ENCODE measurements at places on chromosomes 6 and 20. TPM values are rescaled to one million over a fixed set of nuclear protein-coding genes. Genes with fewer than 3 reads are reported as not detected.

- H3K4me3 ChIP-seq: no peak overlapping the region
- DNase-seq: no peak
- no peaks in the 10 kb centered on the region for H3K27me3 ChIP-seq
- H3K4me1 ChIP-seq: no peaks in the 10 kb centered on the region
Measured at GRCh38 chr6:77816766-77817270, 164.0 kb downstream of the MEI4 start.

DNA sequence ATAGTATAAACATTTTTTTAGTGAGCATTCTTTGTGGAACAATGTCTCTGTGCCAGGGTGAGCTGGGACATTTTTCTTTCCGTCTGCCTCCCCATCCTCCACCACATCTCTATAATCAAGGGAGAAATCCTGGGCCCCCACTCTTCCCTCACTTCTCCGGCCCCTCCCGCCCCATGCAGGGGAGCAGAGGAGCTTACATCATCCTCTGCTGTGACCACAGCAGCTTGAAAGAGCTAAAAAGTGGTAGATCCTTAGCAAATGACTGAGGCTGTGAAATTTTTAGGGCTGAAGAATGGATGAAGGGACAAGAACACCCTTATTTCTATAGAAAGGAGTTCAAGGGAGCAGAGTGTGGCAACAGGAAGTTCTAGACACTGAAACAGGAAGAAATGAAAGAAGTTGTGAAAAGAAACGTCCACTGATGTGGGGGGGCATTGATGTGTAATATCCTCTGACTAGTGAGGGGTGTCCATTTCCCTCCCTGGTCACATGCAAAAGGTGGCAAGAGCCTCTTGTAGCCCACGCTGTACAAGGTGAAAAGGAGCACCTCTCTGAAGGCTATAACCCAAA, 380.3 kb upstream of the JARID2 start:
- DNase-seq: no peak
- no peaks in the 10 kb centered on the region for H3K4me1 ChIP-seq
- no peaks in the 10 kb centered on the region for H3K27me3 ChIP-seq
- no peak overlapping the region for H3K27ac ChIP-seq
- H3K36me3 ChIP-seq: no peaks in the 10 kb centered on the region
- H3K4me3 ChIP-seq: no peak overlapping the region

- peak overlapping the region; percentile 32 for H3K27ac ChIP-seq
- no peaks in the 10 kb centered on the region for H3K36me3 ChIP-seq
- no peak overlapping the region for H3K4me3 ChIP-seq
- H3K27me3 ChIP-seq: peaks cover 15% of the 10 kb centered on the region
- DNase-seq: peak; percentile 78
- H3K4me1 ChIP-seq: peaks cover 27% of the 10 kb centered on the region
Measured at GRCh38 chr6:4612636-4613171, 163.5 kb upstream of the CDYL start.

- H3K4me1 ChIP-seq: no peaks in the 10 kb centered on the region
- H3K36me3 ChIP-seq: no peaks in the 10 kb centered on the region
- no peaks in the 10 kb centered on the region for H3K27me3 ChIP-seq
- no peak overlapping the region for H3K4me3 ChIP-seq
- no peak overlapping the region for H3K27ac ChIP-seq
- DNase-seq: no peak
Measured at GRCh38 chr6:63278916-63279315, 40.9 kb downstream of the LGSN start.

DNA sequence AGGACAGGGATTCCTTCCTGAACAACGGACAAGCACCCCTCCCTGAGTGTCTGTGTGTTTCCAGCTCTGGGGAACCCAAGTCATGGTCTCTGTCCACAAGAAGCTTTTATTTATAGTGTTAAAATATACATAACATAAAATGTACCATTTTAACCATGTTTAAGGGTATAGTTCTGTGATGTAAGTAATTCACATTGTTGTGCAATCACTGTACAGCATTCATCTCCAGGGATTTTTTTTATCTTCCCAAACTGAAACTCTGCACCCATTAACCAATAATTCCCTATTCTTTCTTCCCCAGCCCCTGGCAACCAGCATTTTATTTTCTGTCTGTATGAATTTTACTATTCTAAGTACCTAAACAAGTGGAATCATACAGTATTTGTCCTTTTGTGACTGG, 84.2 kb downstream of the FOXF2 start:
- no peaks in the 10 kb centered on the region for H3K27me3 ChIP-seq
- no peaks in the 10 kb centered on the region for H3K36me3 ChIP-seq
- H3K27ac ChIP-seq: no peak overlapping the region
- H3K4me3 ChIP-seq: no peak overlapping the region

DNA sequence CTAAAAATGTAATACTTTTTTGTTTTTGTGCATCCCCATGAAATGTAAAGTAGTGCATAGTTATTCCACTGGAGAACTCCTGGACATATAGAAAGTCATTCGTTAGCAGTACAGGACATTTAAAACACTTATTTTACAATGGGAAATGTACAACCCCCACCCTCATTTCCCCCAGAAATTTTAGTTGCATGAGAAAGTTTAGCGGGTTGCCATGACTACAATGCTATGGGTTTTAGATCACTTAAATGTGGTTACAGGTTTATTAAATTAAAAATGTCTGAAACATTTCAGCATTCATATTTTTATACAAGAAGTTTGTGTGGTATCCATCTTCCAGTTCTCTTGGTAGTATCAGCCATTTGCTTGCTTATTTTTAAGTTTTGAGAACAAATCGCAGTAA, 54.9 kb upstream of the TRAF3IP2 start:
- H3K27ac ChIP-seq: no peak overlapping the region
- DNase-seq: no peak
- no peak overlapping the region for H3K4me3 ChIP-seq
- no peaks in the 10 kb centered on the region for H3K27me3 ChIP-seq
- peaks cover 28% of the 10 kb centered on the region for H3K4me1 ChIP-seq

GRCh38 chr6:92459606-92460005, 959.8 kb downstream of the EPHA7 start:
- DNase-seq: no peak
- no peak overlapping the region for H3K4me3 ChIP-seq
- no peaks in the 10 kb centered on the region for H3K36me3 ChIP-seq
- no peaks in the 10 kb centered on the region for H3K27me3 ChIP-seq
- no peaks in the 10 kb centered on the region for H3K4me1 ChIP-seq
- H3K27ac ChIP-seq: no peak overlapping the region

GRCh38 chr6:150830439-150831165, 34.9 kb upstream of the MTHFD1L start:
- H3K27ac ChIP-seq: no peak overlapping the region
- H3K36me3 ChIP-seq: no peaks in the 10 kb centered on the region
- no peak overlapping the region for H3K4me3 ChIP-seq
- H3K27me3 ChIP-seq: peaks cover 4% of the 10 kb centered on the region
- peaks cover 3% of the 10 kb centered on the region for H3K4me1 ChIP-seq
- peak; percentile 86 for DNase-seq

The WFDC6 gene
- not detected for total RNA-seq

The ACSS1 gene
- total RNA-seq: 1.4 TPM

The ZBTB12 gene
- total RNA-seq: 2.1 TPM
